MV-4-11 (cell line): ENCODE measurements at places on chromosomes 7 and 10.

- DNase-seq, result no peak
Observed at GRCh38 chr10:97948822-97949221, 81.6 kb downstream of the CRTAC1 start.

GRCh38 chr10:80468806-80469421 lies 14.8 kb downstream of the TSPAN14 start:
- DNase-seq, result no peak

DNA sequence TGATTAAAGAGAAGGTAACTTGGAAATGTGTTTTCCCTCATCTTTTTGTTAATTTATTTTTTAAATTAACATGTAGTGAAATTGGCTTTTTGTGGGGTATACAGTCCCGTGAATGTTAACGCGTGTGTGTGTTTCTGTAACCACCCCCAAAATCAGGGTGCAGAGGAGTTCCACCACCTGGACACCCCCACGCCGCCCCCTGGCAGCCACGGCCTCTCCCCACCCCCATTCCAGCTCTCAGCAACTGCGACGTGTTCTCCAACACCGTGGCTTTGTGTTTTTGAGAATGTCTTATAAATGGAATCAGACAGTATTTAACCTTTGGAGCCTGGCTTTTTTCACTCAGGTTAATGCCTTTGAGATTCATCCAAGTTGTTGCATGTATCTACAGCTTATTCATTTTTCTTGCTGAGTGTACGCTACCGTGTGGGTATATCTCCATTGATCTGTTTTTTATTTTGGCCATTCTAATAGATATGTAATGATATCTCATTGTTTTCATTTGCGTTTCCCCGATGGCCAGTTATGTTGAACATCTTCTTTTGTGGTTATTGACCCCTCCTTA lies 218.8 kb downstream of the EBF3 start:
- no peak for DNase-seq

GRCh38 chr7:105851064-105851463 lies 25.3 kb downstream of the ATXN7L1 start:
- DNase-seq, result no peak

- no peak for DNase-seq
Observed at GRCh38 chr10:132592790-132593383, 55.3 kb downstream of the INPP5A start.

DNA sequence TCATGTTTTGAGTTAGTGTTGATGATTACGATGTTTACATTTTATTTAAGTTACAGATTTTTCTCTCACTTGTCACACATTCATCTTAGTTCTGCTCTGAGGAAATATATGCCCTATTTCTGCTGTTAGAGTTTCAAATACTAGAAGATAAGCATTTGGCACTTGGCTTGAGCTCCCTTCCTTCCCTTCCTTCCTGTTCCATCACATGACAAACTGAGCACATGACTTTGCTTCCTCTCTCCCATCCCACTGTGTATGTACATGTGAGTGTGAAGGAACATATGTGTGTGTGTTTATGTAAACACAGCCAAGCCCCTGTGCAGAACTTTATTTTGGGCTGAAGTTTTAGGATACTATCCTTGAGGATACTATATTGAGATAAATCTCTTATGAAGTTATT lies 795.9 kb upstream of the IGFBP3 start:
- peak; percentile 23 for DNase-seq

DNA sequence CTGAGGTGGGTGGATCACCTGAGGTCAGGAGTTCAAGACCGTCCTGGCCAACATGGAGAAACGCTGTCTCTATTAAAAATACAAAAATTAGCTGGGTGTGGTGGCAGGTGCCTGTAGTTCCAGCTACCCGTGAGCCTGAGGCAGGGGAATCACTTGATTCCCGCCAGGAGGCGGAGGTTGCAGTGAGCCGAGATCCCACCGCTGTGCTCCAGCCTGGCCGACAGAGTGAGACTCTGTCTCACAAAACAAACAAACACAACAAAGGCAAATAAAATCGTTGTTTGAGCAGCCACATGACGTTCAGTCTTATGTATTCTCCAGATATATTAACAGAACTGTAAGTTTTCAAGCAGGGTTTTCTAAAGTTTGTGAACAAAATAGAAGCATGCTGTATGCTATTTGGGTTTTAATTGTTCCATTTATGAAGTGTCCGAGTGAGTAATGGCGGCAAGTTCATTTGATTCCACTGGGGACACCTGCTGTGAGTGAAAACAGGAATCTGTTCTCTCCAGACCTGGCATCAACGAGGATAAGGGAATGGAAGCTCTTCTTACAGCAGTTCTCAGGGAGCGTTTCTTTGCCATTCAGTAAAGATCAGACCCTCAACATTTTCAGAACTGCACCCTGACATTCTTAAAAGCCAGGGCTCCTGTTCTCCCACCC lies 122.5 kb upstream of the PITRM1 start:
- no peak for DNase-seq

DNA sequence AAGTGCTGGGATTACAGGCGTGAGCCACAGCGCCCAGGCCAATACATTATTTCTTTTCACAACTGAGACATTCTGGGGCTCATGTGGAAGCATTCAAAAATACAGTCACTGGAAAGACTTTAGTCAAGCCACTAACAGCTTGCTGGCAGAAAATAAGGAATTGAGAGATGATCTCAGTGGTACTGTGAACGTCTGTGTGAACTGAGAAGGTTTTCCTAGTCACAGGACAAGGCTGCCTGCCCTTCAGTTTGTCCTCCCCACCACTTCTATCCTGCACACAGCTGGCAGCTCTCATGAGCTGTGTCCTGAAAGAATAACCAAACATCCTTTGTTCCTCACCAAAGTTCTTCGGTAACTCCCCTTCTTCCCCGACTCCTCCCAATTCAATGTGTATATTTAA lies 31.3 kb upstream of the ITGA8 start:
- DNase-seq, result no peak

DNA sequence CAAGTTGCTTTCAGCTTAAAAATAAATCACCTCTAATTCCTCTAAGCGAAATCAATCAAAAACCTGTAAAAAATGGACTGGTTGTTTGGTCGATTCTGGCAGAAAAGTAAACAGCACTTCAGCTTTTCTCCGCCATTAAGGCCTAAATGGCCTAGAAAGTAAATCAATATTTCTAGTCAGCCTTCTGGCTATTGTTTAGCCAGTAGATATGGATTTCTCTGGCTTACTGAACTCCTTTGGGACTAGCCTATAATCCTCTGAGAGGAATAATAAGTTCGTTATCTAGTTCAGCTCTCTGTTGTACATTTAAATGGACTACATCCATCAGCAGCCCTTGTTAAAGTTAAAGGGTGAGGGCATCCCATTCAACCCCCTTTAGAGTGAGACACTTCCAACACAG lies 400.1 kb upstream of the ETV1 start:
- no peak for DNase-seq

- DNase-seq, result no peak
Observed at GRCh38 chr7:66237906-66238772, 33.0 kb downstream of the TPST1 start.

DNA sequence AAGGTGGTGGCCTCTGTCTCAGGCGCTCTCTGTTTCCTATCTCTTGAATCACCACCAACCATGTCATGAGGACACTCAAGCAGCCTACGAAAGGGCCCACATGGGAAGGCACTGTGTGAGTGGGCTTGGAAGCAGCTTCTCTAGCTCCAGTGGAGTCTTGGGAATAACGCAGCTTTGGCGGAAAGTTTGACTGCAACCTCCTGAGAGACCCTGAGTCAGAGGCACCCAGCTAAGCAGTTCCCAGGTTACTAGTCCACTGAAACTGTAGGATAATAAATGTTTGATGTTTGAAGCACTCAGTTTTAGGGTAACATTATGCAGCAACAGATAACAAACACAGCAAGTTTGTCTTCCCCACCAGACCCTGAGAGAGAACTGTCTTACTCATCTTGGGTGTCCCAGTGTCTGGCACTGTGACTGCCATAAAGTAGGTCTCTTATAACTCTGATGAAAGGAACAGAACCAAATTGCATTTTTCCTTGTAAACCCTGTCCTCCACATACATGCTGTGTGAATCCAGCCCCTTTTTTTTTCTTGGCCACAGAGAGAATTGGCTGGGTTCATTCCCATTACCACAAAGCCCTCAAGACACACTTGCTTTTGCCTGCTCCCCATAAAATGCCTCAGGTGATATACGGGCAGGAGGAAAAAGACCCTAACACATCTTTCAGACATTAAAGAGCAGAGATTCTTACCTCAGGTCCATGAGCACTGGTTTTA lies 185.5 kb downstream of the ZNF365 start:
- DNase-seq, result no peak

GRCh38 chr10:77867124-77867719 lies 59.3 kb downstream of the DLG5 start:
- no peak for DNase-seq

GRCh38 chr10:11551916-11552602 lies 59.4 kb downstream of the USP6NL start:
- DNase-seq, result peak; percentile 90

GRCh38 chr10:62067560-62067959 lies 166.1 kb downstream of the ARID5B start:
- no peak for DNase-seq

GRCh38 chr7:6430271-6430940 lies 17.3 kb downstream of the DAGLB start:
- DNase-seq, result peak; percentile 41

GRCh38 chr7:94397722-94398121 lies 3.0 kb downstream of the COL1A2 start:
- no peak for DNase-seq

- DNase-seq, result no peak
Observed at GRCh38 chr7:105279688-105280007, 109.1 kb downstream of the SRPK2 start.

DNA sequence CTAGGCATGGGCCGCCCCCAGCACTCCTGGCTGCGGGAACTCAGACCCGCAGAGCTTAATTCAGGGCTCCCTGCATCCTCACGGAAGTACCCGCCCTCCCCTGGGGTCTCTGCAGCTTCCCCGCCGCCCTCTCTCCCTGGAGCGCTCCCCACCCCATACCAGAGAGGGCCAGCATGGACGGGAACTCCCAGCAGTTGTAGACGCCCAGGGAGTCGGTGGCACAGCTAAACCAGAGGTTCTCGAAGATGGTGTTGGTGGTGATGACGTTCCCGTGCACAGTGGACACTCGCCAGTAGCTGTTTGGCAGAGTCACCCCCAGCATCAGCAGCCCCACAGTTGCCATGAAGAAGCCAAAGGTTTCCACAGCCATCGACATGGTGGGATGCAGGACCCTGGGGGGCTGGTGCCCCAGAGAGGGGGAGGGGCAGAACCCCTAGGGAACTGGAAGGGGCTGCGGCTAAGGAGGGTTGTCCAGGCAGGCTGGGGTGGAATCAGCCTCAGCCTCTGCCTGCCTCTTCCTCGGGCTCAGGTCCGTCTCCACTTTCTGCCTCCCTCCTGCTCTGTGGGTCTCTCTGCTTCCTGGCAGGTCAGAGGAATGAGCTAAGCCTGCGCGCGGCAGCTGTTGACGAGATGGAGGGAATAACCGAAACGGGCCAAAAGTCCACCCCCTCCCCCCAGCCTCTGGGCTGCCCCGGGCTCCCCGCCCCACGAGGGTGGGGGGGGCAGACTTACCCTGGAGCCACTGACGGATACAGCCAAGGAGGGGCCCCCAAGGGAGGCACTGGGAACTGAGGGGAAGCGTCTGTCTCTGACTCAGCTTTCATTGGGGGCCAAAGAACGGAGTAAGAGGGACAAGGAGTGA lies at the start of gene CLDN15:
TSS of gene CLDN15 (minus strand) at position 597 of the 862 bp plus-strand sequence. CDS start at position 376, 221 bp downstream.
- no peak for DNase-seq

- DNase-seq, result no peak
Observed at GRCh38 chr7:32648408-32649156, 153.3 kb downstream of the AVL9 start.

DNA sequence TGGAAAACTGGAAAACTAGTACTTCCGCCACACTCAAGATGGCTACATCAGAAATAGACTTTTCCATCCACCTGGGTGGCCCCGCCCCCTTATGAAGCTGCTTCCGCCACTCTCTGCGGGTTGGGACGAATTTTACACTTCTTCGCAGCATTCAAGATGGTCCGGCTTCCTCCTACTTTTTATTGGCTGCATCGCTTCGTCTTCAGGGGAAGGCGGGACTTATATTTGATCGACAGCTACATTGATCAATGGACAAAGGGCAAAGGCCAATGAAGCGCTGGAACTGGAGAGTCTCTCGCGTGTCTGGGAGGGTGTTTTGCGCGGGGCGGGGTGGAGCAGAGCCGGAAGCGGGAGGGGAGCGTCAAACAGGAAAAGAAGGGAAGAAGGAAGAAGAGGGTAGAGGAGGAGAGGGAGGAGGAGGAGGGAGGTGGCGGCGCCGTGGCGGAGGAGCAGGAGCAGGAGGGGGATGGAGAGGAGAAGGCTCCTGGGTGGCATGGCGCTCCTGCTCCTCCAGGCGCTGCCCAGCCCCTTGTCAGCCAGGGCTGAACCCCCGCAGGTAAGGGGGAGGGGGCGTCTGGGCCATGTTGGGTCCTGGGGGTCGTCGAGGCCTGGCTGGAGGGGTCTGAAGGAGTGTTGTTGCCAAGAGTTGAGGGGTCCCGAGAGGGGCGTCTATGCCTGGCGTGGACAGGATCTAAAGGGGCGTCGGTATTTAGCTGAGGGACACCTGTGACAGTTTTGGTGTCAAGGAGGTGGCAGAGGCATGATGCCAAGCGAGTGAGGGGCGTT lies at the start of gene WBP1L:
TSS of gene WBP1L (plus strand) at position 361 of the 786 bp plus-strand sequence. CDS start at position 467, 106 bp downstream.
- DNase-seq, result peak; percentile 100

DNA sequence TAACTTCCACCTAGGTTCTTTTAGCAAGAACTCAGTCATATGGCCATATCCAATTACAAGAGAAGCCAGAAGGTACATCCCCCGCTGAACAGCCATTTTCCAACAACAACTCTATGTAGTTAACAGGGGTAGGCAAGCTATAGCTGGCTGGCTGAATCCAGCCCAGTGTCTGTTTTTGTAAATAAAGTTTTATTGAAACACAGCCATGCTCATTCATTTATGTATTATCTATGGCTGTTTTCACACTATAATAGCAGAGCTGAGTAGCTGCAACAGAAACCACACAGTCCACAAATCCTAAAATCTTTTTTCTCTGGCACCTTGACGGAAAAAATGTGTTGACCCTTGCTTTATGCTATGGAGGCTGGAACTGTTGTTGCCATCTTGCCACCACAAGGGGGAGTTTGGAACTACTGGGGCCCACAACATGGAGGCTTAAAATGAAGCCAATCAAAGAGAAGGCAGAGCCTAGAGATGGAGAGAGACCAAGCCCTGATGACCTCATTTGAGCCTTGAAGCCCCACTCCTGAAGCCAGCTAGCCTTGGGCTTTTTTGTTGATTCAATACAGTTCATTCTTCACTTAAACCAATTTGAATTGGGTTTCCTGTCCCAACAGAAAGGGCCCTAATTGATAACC lies 33.3 kb upstream of the XPNPEP1 start:
- peak; percentile 14 for DNase-seq

DNA sequence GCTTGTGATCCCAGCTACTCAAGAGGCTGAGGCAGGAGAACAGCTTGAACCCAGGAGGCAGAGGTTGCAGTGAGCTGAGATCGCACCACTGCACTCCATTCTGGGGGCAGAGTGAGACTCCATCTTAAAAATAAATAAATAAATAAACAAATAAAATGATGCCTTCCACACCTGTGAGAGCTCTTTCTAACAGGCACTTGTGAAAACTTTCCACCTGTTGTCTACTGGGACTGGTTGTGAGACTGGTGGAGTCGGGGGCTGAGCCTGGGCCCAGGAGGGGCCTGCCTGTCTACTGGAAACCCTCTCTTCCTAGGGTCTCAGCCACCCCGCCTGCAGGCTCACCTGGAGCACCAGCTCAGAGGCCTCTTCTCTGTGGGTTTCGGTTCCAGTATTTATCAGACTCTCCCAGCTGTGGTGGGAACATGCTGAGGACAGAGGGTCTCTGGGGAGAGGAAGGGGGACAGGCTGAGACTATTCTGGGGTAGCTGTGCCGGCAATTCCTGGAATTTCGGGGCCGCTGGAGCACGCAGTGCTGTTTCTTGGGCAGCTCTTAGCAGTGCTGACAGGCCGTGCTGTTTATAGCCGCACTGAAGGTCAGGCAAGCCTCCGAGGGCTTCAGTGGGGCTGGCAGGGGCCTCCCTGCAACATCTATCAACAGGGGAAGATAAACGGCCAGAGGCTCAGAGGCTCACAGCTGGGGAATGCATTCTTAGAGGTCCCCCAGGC lies 3.8 kb downstream of the LDB3 start:
- no peak for DNase-seq
